NCI-H345 (cell line): ENCODE measurements at places on chromosomes 6 and 20.

DNA sequence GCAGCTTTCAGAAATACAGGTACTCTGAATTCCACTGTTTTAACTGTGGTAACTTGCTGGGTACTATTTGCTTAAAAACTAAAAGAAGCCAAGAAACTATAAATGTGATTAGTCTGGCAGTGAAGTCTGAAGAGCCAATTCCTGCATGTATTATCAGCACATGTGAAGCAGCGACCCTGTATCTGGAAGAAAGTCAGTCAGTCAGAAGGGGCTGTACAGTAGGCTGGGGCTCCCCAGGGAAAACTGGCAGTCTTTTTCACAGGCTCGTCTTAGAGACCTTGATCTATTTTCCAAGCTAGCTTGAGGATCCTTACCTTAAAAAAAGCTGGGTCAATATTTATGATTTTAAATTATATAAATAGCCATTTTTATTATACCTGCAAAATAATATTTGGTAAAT, 104.9 kb downstream of the PDSS2 start:
- DNase-seq, result no peak

DNA sequence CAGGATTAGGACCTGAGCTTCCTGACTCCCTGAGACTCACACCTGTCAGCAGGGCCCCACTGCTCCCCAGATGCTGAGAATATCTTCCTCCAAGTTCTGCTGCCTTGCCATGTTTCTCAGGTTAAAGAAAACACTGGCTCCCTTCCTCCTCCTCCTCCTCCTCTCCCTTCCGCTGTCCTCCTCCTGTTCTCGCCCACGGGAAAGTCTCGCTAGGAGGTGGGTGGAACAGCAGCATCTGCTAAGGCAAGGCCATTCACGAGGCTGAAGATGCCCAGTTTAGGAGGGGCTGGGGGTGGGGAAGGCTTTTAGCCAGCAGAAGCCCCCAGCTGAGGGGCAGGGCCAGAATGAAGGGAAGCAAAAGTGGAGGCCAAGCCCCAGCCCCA, 23.8 kb downstream of the KCNK15 start:
- no peak for DNase-seq

GRCh38 chr20:17177341-17177740, 49.5 kb upstream of the PCSK2 start:
- DNase-seq, result no peak

GRCh38 chr6:112008482-112008881, 45.4 kb upstream of the CCN6 start:
- DNase-seq, result no peak

GRCh38 chr6:23177806-23178205, 608.4 kb downstream of the HDGFL1 start:
- DNase-seq, result peak; percentile 47

DNA sequence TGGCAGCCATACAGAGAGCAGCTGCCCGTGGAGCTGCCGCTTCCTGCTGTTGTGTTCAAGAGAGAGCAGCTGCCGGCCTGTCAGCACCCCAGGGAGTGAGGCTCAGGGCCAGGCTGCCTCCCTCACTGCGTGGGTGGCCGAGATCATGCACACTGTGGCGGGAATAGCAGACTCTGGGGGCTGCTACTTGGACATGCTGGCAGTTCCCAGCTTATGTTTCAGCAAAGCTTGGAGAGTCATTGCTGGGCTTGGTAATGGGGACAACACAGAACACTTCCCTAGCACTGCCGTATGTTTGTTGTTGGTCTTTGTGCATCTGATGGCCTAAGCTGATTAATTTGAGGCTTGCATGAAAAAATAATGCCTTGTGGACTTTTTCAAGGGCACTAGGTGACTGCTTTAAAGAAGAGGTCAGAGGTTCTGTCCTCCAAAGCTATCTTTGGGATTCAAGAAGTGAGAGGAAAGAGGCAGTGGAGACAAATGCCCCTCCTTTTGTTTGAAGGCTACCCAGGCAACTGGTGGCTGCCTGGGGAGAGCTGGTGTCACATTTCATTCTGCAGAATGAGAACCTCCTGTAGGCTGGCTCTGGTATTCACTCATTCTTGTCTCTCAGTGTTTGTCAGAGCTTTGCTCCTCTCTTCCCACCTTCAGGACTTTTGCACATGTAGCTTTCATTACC, 18.8 kb downstream of the MRAP2 start:
- peak; percentile 93 for DNase-seq

- no peak for DNase-seq
These were observed 1.3 kb upstream of the FNDC11 start for GRCh38 chr20:63552481-63553249.

GRCh38 chr20:31496761-31497295, 17.4 kb upstream of the HM13 start:
- DNase-seq, result no peak

DNA sequence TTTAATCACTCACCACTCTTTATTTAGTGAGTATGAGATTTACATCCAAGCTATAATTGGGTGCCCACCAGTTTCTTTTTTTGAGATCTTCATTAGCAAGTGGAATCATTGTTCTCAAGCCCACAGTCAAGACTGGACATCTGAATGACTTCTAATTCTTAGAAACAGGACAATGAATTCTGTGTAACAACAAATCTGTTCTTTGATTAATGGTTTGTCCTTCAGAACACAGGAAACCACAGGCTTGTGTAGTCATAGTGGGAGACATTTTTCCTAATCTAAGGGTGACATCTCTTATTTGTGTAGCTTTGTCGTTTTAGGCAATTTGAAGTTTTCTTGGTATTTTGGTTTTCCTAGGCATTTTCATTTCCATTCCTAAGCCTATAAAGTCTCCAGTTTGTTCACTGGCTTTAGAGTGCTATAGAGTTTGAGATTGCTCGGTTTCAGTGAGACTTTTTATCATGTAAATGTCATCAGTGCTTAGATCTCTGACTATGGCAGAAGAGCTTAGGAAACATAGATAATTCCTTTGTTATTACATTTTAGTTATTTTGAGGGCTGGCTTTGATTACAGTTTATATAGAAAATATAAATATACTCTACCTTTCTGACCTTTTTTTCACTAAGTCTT, 903.9 kb upstream of the MAP3K7 start:
- no peak for DNase-seq

GRCh38 chr6:145829950-145830349, 15.4 kb upstream of the FBXO30 start:
- DNase-seq, result no peak

- no peak for DNase-seq
These were observed 70.4 kb upstream of the FUCA2 start for GRCh38 chr6:143581835-143582480.

GRCh38 chr20:9478771-9479170, 35.6 kb upstream of the LAMP5 start:
- no peak for DNase-seq

DNA sequence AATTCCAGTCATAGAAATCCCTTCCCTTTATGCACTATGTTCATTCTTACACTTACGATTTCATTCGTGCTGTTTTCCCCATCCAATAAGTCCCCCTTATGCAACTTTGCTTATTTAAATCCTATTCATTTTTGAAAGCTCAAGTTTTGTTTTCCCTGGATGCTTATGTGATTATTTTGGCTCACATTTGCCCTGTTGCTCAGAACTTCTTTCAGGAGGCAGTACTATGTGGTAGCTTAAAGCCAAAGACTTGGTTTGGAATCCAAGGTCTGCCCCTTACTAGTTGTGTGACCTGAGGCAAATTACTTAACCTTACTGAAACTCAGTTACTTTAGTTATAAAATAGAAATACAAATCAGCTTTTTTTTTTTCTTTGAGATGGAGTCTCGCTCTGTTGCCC, 59.6 kb downstream of the MOXD1 start:
- no peak for DNase-seq

DNA sequence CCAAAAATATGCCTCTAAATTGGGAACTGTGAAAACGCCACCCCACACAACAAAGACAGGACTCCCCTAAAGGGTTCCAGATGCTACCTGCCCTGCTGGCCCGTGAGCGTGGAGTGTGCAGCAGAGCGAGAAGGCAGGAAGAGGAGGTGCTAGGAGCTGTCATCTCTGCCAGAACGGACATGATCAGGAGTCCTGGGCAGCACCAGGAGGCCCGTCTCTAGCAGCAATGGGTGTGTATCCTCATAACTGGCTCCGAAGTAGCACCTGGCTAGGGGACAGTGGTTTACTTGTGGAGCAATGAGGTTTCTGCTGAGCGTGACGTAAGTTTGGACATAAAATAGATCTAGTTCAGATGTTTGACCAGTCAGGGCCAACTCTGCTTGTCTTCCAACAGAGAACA, 226.0 kb downstream of the CDH4 start:
- no peak for DNase-seq

DNA sequence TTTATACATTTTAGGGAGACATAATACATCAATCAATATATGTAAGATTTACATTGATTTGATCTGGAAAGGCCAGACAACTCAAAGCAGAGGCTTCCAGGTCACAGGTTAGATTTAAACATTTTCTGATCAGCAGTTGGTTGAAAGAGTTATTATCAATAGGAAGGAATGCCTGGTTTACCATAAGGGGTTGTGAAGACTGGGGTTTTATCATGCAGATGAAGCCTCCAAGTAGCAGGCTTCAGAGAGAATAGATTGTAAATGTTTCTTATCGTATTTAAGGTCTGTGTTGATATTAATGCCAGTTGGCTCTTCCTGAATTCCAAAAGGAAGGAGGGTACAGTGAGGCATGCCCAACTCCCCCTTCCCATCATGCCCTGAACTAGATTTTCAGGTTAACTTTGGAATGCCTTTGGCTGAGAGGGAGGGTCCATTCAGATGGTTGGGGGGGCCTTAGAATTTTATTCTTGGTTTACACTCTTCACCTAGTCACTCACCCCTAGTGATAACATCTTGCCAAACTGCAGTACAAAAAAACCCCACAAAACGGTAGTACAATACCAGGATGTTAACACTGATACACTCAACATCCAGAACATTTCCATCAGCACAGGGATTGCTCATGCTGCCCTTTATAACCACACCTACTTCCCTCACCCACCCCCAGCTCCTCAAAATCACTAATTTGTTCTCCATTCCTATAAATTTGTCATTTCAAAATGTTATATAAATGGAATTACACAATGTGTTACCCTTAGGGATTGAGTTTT, 259.6 kb upstream of the PLN start:
- no peak for DNase-seq

- no peak for DNase-seq
These were observed 46.8 kb downstream of the B4GALT5 start for GRCh38 chr20:49666911-49667310.

DNA sequence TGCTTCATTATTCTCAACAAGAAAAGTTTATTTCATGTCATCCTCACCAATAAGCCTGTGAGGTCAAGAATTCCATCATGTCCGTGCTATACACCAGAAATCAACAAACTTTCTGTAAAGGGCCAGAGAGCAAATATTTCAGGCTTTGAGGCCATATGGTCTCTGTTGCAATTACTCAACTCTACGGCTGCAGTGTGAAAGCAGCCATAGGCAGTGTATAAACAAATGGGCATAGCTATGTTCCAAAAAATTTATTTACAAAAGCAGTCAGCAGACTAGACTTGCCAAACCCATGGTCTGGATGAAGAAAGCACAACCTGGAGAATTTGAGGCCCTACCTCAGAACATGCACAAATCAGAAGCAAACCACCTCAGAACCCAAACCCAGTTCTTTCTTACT, 118.5 kb downstream of the PCSK2 start:
- DNase-seq, result no peak

GRCh38 chr6:99132026-99132635, 184.4 kb upstream of the FBXL4 start:
- DNase-seq, result no peak

GRCh38 chr6:96522465-96523009, 931 bp downstream of the UFL1 start:
- no peak for DNase-seq

- no peak for DNase-seq
These were observed at the start of gene ESR1 for GRCh38 chr6:151807513-151808370. TSS of gene ESR1 (plus strand) at chr6:151807682. CDS start at chr6:151807913, 231 bp downstream.

DNA sequence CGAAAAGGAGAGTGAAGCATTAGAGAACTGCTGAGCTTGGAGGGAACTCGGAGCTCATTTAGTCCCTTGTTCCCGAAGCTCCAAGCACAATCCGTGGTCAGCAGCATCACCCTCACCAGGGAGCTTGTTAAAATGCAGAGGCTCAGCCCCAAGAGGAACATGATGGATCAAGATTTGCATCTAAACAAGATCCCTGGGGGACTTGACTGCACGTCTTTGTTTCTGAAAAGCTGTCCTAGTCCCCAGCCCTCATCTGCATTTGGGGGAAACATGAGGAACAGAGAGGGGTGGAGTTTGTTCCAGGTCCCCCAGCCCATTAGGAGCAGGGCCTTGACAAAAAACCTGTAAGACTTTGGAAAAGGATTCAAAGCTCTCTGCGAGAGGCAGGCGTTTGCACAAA, 4.1 kb upstream of the LBP start:
- no peak for DNase-seq

- no peak for DNase-seq
These were observed 57.3 kb upstream of the THBS2 start for GRCh38 chr6:169310983-169311382.

DNA sequence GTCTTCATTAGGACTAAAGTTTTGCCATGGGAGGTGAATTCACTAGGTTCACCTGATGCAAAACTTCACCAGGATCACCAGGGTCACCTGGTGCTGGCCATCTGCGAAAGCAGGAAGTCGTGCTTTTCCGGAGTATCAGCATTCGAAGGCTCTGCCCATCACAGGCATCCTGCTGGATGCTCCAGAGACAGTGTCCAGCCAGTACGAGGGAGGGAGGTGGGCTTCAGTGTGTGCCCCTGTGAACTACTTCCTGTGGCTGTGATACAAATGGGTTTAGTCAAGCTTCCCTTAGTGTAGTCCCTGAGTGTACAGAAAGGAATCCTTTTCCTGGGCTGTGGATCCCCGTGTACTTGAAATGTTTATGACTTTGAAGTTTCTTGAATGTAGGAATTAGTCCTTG, 3.4 kb upstream of the RPS6KA2 start:
- no peak for DNase-seq

DNA sequence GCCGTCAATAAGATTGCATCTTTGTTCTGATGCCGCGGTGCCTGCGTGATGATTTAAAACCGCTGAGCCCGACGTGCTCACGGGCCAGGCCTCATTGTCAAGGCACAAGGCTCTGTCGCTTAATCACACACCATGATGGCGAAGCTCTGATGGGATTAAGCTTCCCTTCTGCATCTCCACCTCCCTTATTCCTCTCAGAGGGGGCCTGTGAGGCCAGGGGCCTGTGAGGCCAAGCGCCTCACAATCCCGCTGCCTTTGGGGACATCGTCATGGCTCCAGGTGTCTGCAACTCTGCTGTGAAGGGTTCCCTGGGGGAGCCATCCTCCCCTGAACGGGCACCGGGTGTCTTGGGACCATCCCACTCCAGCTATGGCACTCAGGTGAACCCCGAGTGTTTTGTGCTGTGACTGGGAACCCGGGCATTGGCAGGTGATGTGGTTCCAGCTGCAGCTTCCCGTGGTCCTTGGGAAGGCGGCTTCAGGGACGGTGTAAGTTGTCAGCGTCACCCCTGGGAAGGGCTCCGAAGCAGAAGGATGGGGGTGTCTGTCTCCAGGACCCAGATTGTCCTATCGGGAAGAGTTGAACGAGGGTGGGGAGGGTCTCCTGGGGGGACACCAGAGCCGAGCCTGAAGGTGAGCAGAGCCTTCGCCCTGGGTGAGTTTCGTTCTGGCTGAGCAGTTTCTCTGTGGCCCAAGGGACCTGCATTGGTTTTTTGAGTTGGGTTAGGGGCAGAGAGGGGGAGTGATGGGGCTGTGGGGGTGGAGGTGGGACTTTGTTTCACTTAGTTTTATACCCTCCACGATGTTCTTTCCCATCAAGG, 18.0 kb upstream of the BHLHE23 start:
- DNase-seq, result no peak
